ENCODE measurements at places on chromosomes 5 and 9.
A peak's percentile ranks its signal among the peaks of the same experiment; 100 is the strongest.

DNA sequence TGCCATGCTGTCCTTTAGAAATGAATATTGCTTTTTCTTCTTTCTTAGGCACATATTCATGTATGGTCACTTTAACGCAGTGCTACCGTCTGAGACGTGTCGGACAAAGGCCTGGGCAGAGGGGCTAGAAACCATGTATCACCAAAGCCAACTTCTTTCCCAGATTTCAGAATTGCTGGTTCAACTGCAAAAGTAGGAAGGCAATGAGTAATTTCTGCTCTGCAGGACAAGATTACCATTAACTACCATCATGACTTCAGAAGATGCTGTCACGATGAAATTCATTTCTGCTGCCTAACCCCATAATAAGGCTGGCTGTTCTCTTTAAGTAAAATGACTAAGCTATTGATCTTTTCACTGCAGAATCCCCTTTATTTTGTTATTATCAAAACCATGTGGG is 306.7 kb downstream of the PDE4D start:
- no peak for DNase-seq

GRCh38 chr9:77851882-77852595 is 179.6 kb downstream of the GNAQ start:
- no peak for DNase-seq

- no peak for DNase-seq
These were observed 1096.3 kb upstream of the DMAC1 start for GRCh38 chr9:8895861-8896224.

GRCh38 chr9:134943411-134943810 is 25.7 kb upstream of the FCN1 start:
- no peak for DNase-seq

- no peak for DNase-seq
These were observed 6.0 kb downstream of the EEIG1 start for GRCh38 chr9:127974769-127975261.

GRCh38 chr9:122031776-122032175 is 61.3 kb downstream of the TTLL11 start:
- DNase-seq = no peak

GRCh38 chr5:95884017-95884325 is 61.4 kb upstream of the GLRX start:
- DNase-seq = no peak

DNA sequence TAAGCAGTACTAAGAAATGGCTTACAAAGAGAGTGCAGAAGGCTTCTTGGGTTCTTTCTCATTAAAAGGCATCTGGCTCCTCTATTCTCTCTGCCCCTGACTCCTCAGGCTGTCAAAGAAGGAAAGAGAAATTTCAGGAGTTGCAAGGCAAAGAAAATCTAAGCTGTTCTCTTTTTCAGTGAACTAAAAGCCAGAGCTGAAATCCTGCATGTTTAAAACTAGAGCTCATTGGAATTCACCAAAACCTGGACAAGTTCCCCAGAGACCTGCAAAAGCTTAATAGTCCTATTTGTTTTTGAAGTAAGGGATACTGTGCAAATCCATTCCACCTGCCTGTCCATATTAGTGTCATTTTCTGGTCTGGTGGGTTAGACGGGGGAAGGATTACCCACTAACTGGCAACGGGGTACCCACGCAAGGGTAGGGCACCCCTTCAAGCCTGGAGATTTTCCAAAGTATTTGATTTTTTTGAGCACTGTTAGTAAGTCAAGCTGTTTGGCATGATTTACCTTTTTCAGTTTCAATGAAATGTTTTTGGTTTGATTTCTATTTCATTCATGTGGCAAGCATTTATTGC is 179.3 kb downstream of the FSTL4 start:
- no peak for DNase-seq

- DNase-seq = peak; percentile 82
These were observed 54.0 kb downstream of the PCA3 start for GRCh38 chr9:76818271-76818670.

DNA sequence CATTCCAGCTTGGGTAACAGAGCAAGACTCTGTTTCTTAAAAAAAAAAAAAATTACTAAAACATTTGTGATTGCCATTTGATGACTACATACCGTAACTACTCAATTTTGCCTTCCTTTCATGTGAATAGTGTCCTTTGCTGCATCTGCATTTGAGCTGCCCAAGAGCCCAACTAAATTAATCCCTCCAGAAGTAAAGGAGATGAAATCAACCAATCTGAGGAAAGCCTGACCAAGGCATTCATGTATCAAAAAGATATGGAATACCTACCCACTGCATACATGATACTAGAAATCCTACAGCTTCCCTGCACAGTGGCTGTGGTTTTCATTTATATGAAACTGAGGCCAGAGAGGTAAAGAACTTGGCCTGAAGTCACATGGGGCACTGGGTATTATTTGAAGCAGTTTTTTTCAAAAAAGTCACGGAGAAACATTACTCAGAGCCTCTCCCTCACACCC is 177.5 kb downstream of the AOPEP start:
- no peak for DNase-seq

DNA sequence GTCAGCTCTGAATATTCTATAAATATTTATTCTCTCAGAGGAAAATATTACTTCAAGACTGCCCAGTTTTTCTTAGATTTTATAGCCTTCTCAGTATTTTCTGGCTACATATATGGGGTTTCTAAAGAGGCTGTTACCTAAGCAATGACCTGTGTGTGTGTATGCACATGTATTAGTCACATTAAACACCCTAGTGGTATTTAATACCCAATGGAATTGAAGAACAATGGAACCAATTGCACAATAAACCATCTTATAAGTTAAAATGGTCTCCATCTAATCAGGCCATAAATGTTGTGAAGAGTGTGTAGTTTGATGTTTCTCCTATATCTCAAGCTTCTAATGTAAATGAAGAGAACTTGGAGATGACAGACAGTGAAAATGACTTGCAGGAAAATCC is 450.0 kb downstream of the SPATA31D1 start:
- DNase-seq = no peak

GRCh38 chr5:60352992-60353599 is 346.9 kb downstream of the DEPDC1B start:
- no peak for DNase-seq

- DNase-seq = peak; percentile 39
These were observed 140.9 kb downstream of the AOPEP start for GRCh38 chr9:94867281-94867841.

DNA sequence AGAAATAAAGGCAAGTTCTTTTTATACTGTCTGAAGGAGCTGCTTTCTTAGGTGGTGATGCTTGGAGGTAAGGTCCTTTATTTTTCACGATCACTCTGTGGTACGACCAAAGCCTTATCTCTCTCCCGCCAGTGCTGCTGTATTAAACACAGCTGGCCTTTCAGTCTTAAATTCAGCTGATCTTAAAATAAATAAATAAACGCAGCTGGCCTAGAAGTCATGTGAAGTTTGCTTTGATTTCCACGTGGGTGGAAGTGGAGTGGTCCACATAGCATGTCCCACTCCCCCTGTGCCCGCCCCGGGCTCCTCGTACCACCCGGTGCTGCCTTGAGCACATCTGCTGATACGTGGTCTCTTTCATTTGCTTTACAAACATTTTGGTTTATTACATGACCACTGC is 260.4 kb downstream of the FANCC start:
- no peak for DNase-seq

DNA sequence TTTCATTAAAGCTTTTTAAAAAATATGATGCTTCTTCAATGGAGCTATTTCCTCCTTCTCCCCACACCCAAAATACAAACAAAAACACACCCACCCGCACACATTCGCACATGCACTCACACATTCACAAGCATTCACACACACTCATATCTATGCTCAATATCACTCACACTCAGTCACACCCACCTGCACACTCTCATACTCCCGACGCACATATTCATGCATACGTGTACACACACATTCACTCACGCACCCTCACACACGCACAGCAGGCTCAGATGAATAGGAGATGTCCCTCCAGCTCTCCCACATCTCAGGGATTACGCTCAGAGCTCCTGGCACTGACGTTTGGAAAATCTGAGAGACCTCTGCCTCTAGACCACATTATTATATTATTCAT is 25.7 kb upstream of the TENT4A start:
- DNase-seq = no peak

- no peak for DNase-seq
These were observed 25.6 kb upstream of the ARRDC3 start for GRCh38 chr5:91408710-91409109.

DNA sequence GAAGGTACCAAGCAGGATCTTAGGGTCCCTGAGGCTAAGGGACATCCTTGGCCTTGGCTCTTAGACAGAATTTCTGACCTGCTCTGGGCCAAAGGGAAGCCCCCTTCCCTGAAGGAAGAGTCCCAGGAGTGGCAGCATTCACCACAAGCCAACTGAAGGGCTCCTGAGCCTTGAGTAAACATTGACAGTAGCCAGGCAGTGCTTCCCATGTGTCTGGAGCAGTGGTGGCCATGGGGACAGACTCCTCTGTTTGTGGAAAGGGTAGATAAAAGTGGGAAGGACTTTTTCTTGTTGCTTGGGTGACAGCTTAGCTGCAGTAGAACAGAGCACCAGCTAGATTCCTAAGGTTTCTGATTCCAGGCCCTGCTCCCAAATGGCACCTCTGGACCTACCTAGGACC is 61.4 kb upstream of the VLDLR start:
- DNase-seq = no peak

- no peak for DNase-seq
These were observed 219.1 kb downstream of the FANCC start for GRCh38 chr9:95098391-95098921.

GRCh38 chr5:173829826-173830225 is 58.3 kb upstream of the CPEB4 start:
- DNase-seq = no peak
